Transverse colon (tissue), 4 donors: ENCODE measurements at places on chromosomes 5 and 9. TPM values are rescaled to one million over a fixed set of nuclear protein-coding genes. Genes with fewer than 3 reads are reported as not detected.

DNA sequence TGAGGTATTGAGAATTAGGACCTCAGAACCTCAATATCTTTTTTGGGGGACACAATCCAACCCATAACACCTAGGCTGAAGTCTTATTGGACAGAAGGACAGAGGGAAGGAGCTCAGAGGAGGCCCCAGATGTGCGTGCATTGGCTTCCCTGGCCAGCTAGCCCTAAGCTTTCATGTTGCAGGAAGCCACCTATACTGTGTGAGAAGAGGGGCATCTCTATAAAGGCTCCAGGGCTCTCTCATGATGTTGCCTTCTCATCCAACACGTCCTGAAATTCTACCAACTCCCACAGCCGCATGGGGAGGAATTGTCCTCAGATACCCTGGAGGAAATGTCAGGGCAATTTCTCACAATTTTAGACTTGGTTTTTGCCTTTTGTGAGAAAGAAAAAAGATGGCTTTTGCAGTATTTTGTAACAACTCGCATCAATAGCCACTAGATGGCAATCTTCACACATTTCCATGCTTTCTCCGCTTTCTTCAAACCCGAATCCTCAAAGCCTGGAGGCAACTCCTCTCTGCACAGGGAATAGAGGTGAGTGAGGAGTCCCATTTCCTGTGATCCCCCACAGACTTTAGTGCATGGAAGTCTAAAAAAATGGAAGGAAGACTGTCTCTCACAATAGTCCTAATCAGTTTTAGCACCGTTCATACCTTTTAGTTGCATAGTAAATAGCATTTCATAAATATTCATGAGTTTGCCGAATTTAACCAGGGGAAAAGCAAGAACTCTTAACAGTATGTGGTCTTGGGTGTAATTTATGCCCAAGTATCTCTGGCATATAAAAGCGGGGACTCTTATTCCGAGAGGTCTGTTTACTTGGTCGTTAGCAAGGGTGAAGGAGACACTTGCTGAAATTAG lies 7.4 kb upstream of the PPP3R2 start:
- no peaks in the 10 kb centered on the region for H3K36me3 ChIP-seq
- no peaks in the 10 kb centered on the region for H3K27me3 ChIP-seq
- no peak for DNase-seq
- H3K27ac ChIP-seq = no peak overlapping the region
- H3K4me1 ChIP-seq = no peaks in the 10 kb centered on the region

GRCh38 chr5:55004729-55005128 lies 19.3 kb upstream of the GZMK start:
- H3K27ac ChIP-seq = no peak overlapping the region
- no peaks in the 10 kb centered on the region for H3K4me1 ChIP-seq
- no peaks in the 10 kb centered on the region for H3K36me3 ChIP-seq
- DNase-seq = no peak
- no peaks in the 10 kb centered on the region for H3K27me3 ChIP-seq

GRCh38 chr5:89901983-89902382 lies 507.6 kb downstream of the CETN3 start:
- no peak overlapping the region for H3K4me3 ChIP-seq
- H3K4me1 ChIP-seq = no peaks in the 10 kb centered on the region
- peak; percentile 18 for DNase-seq
- no peaks in the 10 kb centered on the region for H3K36me3 ChIP-seq
- peak overlapping the region; percentile 44 for H3K27ac ChIP-seq

- H3K27me3 ChIP-seq = no peaks in the 10 kb centered on the region
- DNase-seq = no peak
- H3K36me3 ChIP-seq = no peaks in the 10 kb centered on the region
- no peak overlapping the region for H3K27ac ChIP-seq
- H3K4me1 ChIP-seq = no peaks in the 10 kb centered on the region
These were observed 2280.6 kb upstream of the ACO1 start for GRCh38 chr9:30103647-30104394.

- H3K4me3 ChIP-seq = no peak overlapping the region
- no peaks in the 10 kb centered on the region for H3K27me3 ChIP-seq
- DNase-seq = no peak
- no peaks in the 10 kb centered on the region for H3K4me1 ChIP-seq
- no peak overlapping the region for H3K27ac ChIP-seq
These were observed 13.8 kb downstream of the ACO1 start for GRCh38 chr9:32398207-32398606.

DNA sequence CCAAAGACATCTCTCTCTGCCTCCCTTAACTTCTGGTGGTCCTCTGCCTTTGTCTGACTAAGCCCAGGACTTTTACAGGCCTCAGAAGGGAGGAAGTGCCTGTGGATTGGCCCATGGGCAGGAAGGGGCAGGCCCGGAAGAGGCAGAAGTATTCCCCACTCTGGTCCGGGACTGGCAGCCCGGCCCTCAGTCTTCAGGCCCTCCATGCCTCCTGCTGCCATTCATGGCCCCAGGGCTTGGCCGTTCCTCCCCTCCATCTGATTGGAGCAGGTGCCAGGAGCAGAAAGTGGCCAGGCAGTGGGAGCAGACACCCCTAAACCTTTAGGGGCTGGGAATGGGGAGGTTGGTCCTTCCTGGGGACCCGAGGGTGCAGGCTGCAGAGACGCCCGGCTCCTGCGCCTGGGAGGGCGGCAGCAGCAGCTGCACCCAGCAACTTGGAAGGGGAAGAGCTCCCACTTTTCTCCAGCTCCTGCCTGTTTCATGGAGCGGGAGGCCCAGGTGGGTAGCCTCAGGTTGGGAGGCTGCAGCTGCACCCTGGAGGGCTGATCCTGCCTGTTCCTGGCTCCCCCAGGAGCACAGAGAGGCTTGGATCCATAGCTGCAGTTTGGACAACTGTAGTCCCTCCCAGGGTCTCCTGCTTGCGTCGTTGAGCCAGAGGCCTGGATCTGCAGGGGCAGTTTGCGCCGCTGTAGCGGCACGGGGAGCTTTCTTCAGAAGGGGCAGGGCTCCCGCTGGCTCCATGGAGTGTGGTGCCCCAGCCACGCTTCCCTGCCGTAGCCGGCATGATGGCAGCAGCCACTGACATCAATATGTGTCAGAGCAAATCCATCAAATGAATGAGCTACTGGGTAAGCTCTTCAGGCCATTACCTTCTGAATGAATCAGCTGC lies 661.5 kb upstream of the NUDT12 start:
- H3K4me3 ChIP-seq = no peak overlapping the region
- no peaks in the 10 kb centered on the region for H3K27me3 ChIP-seq
- H3K36me3 ChIP-seq = no peaks in the 10 kb centered on the region
- DNase-seq = no peak
- no peaks in the 10 kb centered on the region for H3K4me1 ChIP-seq

Gene PCDHA4
- 3.2 TPM for total RNA-seq

GRCh38 chr5:157575381-157576020 lies at the start of gene ADAM19:
TSS of gene ADAM19 (minus strand) at chr5:157575775. CDS start at chr5:157575696, 79 bp downstream.
- peak; percentile 59 for DNase-seq
- H3K4me1 ChIP-seq = peaks cover 42% of the 10 kb centered on the region
- peaks cover 7% of the 10 kb centered on the region for H3K27me3 ChIP-seq
- H3K36me3 ChIP-seq = no peaks in the 10 kb centered on the region

Gene PCDHB4
- total RNA-seq = 2.2 TPM
